ENCODE measurements at places on chromosomes 3 and 15.

DNA sequence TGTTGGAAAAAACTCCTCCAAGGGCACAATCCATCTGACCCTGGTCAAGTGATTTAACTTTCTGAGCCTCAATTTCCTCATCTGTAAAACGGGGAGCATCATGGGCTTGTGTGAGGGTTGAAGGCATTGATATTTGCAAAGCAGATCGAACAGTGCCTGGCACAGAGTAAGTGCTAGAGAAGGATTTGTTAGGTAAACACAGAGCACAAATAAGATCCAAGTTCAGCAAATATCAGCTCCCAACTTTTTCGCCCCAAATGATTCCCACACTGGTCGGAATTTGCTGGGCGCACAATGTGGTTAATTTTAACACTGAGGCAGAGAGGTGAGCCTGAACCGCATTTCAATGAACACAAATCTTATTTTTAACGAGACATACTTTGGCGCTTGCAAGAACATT is 76.3 kb upstream of the ATP2B2 start:
- no peak for DNase-seq

- no peak for DNase-seq
These were observed 69.3 kb downstream of the LRRC28 start for GRCh38 chr15:99320374-99321215.

- DNase-seq, result no peak
These were observed 178.8 kb downstream of the TNIK start for GRCh38 chr3:171281256-171281992.

DNA sequence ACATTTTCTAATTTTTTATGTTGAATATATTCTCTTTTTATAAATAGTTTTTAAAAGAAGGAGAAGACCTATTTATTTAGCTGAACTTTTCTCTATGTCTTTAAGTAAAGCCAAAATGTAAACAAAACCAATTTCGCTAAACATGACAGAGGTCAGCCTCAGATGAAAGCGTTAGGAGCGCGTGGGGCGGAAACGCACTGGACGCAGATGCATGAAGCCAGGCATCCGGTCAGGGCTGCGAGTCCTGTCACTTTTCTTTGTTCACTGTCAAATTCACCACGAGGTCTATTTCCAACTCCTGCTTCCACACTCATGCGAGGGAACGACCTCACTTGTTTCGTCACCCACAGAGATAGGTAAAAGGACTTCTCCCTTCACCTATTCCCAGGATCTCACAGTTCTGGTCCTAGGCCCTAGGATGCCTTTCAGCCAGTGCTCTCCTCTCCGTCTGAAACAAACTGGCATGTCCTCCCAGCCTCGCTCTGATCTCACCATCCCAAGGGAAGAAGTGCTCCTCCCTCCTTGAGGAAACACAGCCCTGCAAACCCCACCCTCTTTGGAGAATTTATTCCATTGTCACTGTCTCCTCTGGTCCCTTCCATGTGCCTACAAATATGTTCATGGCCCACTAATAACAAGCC is 57.9 kb downstream of the ITGB5 start:
- DNase-seq, result no peak

DNA sequence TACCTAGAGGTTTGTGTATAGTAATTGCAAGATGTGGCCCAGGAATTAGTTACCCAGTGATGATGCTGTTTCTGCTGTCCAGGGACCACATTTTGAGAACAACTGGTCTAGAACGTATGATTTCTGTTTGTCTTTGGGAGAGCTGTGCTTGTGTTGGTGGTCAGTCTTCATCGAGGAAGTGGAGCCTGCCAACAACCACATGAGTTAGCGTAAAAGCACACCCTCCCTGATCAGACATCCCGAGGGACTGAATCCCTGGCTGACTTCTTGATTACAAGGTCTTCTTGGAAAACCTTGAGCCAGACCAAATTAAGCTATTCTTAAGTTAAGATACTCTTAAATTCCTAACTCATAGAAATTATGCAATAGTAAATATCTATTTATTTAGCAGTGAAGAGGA is 81.7 kb upstream of the ZPLD1 start:
- DNase-seq, result no peak
